Stimulated activated CD4-positive, alpha-beta T cell treated with anti-CD3 and anti-CD28 coated beads, TNF-alpha, amount 100 ng/mL, for 24 hours (primary cell): ENCODE measurements at places on chromosomes 2 and 18.

GRCh38 chr18:13566941-13567746, 159.2 kb downstream of the FAM210A start:
- DNase-seq: no peak

DNA sequence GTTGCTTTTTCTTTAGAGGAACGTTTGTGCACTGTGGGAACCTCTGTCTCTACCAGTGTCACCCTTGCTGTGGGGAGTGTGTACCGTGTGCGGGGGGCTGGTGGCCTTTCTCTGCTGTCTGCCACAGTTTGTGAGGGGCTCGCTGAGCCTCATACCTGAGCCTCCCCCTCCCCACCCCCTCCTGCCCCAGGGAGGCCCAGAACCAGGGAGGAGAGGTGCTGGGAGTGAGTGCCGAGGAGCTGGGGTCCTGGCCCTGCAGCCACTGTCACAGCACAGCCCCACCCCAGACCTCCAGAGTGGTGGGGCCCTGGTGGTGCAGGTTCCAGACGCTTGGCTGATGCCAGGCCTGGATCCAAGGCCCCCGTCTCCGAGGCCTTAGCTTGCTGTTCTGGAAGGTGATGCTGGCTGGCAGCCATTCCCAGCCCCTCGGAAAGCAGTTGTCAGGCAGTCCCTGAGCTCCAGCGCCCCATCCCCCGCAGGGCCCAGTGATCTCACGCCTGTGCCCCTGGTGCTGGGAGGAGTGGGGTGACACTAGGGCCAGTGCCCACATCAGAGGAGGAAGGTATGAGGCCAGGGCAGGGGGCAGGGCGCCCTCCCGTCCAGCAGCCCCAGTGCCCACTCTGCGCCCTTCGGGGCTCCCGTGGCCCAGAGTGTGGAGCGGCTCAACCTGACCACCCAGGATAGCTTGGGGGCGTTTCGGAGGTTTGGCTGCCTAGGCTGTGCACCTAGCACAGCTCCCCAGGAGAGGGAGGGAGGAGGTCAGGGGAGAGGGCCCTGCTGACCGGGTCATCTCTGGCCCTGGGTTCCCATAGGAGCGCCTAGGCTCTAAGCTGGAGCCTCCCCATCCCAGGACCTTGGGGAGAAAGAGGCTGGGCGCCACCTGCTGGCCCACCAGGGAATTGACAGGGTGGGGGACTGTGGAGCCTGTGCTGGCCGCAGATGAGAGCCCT, 53.0 kb upstream of the ALPP start:
- peak; percentile 38 for DNase-seq

DNA sequence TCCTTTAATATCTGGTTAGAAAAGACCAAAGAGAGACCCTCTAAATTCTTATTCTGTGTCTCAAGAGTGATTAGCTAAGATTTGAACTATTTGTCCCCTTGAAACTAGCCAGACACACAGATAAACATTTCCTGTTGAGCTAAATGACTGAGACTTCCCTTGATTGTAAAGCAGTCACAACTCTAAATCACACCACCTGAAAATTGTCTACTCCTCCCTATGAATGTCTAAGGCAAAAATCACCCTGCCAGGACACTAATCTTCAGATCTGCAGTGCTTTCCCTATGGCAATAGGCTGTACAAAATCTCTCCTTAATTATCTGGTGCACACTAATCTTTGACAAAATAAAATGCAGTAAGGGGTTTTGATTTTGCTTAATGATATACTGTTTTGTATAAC, 200.5 kb upstream of the GULP1 start:
- DNase-seq: no peak

DNA sequence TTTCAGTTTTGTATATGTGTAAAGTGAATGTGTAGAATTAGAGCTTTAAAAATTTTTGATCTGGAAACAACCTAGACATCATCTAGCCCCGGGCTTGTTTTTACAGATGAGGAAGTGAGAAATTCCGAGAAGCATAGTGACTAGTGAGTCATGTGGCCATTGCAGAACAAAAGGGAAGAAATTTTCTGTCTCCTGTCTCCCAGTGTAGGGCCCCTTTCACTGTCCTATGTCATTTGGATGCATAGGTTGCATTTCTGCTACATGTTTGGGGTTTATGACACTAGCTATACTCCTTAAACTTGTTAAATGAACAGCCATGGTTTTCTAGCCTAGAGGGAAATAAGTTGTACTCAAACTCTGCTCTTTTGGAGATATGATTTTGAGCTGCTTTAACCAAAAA, 84.6 kb downstream of the PLCL1 start:
- DNase-seq: no peak

GRCh38 chr2:105865222-105865913, 120.7 kb downstream of the NCK2 start:
- DNase-seq: no peak

- DNase-seq: no peak
Measured at GRCh38 chr2:7102826-7103225, 185.6 kb downstream of the RNF144A start.

GRCh38 chr2:193774166-193774565, 1579.4 kb upstream of the TMEFF2 start:
- DNase-seq: no peak

- no peak for DNase-seq
Measured at GRCh38 chr18:78939105-78939504, 40.5 kb upstream of the SALL3 start.

DNA sequence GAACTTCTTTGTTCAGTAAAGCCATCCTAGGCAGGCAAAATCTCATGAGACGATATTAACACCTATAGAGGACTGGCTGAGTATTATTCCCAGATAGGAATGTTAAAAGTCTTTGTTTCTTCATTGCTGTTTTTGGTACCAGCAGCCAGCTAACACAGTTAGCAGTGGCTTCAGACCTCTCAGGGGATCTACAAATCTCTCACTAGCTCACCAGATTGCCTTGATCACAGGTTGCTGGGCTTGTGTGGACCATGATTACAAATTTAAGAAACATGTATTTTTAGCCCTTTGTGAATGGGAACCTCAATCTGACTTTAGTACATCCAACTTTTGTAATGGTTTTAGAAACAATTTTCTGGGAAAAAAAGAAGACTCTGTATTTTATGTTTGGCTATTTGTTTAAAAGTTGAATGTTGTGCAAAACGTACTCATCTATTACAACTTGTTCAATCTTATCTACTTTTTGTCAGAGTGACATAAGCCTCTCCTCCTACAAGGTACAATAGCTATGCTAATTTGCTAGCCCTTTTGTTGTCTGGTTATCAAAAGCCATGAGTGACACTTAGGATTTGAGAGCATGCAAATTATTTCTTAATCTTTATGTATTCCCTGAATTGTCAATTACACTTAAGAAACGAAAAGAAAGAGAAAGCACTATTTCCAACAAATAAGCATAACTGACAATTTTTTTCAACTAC, 693.1 kb downstream of the ERBB4 start:
- DNase-seq: no peak

DNA sequence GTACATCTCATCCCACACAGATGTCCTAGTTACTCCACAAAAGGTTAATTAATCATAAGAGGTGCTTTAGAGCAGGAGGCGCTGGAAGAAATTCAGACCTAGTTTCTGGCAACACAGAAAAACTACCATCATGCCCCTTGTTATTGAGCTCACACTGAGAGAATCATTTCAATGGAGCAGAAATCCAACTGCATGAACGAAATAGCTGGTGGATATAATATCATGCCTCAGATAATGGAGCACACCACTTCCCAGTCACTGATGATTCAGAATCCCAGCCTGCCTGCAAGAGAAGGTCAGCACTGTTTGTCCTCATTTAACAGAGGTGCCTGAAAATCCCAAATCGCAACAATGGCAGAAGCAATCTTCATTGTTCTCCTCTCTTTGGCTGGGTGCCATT, 125.8 kb upstream of the CREB1 start:
- no peak for DNase-seq

GRCh38 chr2:121161272-121161671, 123.7 kb downstream of the TFCP2L1 start:
- no peak for DNase-seq

DNA sequence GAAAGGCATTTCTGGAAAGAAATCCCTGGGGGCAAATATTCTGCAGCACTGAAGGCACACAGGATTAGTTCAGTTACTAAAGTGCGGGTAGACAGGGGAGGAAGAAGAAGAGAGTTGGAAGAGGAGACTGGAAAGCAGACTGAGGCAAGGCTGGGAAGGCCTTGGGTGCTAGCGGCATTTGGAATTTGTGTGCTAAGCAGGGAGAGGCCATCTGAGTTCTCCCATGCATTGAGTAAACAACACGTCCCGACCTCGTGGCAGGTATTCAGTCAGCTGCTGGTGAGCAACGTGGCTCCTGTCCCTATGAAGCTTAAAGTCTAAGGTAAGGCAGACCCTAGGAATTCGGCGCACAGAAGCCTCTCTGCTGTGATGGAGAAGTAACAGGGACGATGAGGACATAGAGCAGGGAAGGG, 30.7 kb downstream of the ATP8B1 start:
- DNase-seq: no peak

DNA sequence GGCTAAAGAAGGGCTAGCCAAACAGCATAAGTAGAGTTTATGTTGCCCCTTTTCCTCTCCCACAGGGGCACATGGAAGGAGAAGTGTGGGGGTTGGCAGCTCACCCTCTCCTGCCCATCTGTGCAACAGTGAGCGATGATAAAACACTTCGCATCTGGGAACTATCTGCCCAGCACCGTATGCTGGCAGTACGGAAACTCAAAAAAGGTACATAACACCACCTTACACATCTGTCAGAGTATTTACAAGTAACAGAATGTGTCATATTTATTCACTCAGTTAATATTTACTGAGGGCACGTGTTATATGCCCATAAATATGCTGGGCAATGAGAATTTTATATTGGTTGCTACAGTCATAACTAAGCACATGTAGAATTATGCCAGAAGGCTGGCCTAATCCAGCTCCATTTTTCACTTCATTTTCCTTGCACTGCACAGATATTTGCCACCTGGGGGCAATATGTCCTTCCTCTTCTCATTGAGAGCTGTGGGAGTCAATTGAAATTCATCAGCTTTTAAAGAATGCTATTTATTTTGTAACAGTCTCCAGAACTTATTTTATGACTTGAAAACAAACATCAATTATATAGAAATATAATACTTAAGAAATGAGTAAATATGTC, 150.6 kb downstream of the RTN4 start:
- DNase-seq: no peak

DNA sequence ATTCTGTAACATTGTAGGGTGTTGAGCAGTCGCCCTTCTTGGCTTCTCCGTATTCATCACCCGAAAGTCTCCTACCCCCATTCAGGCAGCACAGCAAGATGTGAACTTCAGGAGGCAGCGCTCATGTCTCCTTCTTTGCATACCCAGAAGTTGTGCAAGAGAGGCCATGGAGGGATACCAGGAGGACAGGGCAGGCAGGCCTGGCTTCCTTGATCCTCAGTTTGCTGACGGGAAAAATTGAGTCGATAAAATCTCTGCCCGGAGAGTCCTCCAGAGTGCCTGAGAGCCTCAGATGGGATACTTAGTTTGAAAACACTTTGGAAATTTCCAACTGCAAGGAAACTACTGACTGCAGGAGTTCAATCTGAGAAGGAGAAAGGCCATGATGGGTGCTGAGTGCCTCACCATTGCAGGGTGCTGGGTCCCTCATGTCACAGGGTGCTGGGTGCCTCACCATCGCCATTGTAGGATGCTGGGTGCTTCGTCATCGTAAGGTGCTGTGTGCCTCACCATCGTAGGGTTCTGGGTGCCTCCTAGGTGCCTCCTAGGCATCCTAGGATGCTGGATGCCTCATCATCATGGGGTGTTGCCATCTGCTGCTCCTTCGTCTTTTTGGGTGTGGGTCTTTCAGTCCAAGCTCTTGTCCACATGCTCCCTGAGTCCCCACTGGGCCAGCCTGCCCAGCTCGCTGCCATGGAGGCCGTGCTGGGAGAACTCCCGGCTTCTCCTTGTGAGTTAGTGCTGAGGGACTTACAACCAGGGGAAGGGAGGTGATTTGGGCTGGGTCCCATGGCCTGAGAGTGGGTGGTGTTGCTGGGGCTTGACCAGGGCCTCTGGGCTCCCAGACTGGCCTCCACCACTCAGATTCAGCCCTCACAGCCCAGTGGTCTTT, 162.4 kb downstream of the DDX1 start:
- no peak for DNase-seq

- DNase-seq: no peak
Measured at GRCh38 chr2:163401481-163401880, 334.3 kb downstream of the FIGN start.

DNA sequence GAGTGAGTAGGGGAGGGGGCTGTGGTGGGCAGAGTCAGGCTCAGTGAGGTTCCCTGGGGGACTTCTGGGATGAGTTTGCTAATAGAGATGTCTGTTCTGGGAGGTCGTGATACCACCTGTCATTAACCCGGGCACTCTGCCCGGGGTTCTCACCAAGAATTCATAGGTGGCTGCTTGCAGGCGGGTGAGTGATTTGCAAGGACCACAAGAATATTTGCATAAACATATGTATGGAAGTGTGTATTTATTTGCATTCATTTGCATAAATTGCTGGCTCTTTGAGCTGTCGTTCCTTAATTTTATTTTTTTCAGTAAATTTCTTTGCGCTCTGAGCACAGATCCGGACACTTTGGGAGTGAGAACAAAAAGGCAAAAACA, 260.0 kb downstream of the ATAD2B start:
- no peak for DNase-seq

DNA sequence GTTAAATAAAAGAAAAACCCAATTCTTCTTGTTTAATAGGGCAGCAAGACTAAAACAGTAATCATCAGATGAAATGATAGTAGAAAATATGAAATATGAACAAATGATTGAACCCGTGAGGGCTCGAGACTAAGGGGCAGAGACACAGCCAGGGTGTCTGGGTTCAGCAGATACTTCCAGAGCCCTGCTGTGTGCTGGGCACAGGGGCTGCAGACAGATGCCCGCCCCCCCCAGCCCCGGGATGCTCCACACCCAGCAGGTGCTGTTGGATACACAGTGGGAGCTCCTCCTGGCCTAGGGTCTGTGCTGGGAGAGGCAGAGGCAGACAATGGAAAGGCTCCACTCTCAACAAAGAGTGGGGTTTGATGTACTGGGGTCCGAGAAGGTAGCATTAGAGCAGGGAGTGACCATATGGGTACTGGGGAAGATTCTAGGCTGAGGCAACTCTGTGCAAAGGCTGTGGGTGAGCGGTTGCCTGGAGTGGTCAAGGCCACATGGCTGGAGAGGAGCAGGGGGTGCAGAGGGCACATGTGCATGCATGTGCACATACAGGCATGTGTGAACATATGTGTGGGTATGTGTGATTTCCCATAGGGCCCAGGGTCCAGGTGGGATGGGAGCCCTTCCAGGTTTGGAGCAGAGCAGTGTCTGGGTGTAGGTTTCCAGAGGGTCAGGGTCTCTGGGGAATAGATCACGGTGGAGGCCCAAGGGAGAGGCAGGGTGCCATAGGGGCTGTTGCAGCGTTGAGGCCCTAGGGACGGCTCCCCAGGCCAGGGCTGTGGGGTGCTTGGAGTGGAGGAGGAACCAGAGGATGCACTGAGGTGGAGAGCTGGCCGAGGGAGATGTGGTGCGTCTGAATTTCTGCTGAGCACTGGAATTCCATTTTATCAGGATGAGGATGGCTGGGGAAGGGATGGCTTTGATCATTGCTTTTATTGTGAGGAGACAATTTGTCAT, 36.7 kb downstream of the LDLRAD4 start:
- DNase-seq: no peak
